ENCODE measurements at places on chromosomes 1 and 21.

- no peak for DNase-seq
Measured at GRCh38 chr1:158068918-158069317, 75.5 kb downstream of the KIRREL1 start.

DNA sequence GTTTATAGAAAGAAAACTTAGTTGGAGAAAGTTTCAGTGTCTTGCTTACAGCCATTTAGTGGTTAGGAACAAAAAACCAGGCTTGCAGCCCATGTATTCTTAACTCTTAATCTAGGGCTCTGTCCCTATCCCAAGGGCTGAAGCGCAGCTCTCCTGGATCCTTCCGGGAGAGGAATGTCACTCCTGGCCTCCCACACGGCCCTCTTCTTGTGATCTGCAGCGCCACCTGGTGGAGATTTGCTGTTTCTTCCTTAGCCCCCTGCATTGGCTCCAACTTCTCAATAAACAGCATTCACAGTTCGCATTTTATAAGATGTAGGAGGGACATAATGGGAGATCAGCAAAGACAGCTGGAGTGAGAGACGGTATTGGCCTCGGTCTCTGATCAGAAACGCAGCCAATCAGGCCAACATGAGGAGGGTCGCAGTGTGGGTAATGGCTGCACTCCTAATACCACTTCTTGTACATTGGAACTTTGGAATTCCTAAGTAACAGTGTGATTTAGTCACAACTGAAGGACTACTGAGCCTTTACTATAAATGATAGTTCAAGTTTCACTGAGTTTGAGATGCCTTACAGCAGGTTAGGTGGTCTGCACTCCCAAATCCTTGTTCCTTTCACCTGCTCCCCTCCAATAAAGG, 283.4 kb downstream of the ASTN1 start:
- DNase-seq: no peak

DNA sequence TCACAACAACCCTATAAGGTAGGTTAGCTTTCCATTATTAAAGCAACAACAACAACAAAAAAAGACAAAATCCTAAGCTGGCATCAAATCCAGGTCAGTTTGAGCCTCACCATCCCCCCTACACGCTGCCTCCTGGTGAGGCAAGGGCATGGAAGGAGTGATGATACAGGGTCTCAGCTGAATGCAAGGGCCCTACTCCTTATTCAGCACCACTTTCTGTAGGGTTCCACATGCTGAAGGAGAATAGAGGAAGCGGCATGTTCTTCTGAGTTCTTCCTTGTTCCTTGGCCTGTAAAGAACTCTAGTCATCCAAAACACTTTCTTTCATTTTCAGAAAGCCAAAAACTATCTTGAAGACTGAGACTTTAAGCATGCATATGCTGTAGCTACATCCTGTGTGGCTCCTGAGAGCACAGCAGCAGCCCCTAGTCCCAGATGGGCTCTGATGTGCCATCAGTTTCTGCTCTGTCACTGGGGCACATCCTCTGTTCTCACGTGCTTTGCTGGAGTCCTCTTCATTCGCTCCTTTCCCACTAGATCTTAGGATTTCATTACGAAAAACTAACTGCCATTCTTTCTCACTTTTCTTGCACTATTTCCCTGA, 6.2 kb downstream of the ILDR2 start:
- no peak for DNase-seq

GRCh38 chr1:235100194-235100772, 28.4 kb downstream of the TOMM20 start:
- no peak for DNase-seq

GRCh38 chr1:65265651-65266351, 43.5 kb upstream of the DNAJC6 start:
- DNase-seq: no peak

- DNase-seq: no peak
Measured at GRCh38 chr1:160056648-160057169, 13.3 kb downstream of the KCNJ10 start.

All from GF-D8 (cell line).